ENCODE measurements at places on chromosomes 7 and 10.
A peak's percentile ranks its signal among the peaks of the same experiment; 100 is the strongest.

- DNase-seq: no peak
These were observed 173.7 kb upstream of the PRPS1L1 start for GRCh38 chr7:18201350-18201749.

- no peak for DNase-seq
These were observed 144.1 kb downstream of the NOC3L start for GRCh38 chr10:94218493-94219183.

- no peak for DNase-seq
These were observed 3.3 kb downstream of the ZMIZ1 start for GRCh38 chr10:79072041-79072441.

DNA sequence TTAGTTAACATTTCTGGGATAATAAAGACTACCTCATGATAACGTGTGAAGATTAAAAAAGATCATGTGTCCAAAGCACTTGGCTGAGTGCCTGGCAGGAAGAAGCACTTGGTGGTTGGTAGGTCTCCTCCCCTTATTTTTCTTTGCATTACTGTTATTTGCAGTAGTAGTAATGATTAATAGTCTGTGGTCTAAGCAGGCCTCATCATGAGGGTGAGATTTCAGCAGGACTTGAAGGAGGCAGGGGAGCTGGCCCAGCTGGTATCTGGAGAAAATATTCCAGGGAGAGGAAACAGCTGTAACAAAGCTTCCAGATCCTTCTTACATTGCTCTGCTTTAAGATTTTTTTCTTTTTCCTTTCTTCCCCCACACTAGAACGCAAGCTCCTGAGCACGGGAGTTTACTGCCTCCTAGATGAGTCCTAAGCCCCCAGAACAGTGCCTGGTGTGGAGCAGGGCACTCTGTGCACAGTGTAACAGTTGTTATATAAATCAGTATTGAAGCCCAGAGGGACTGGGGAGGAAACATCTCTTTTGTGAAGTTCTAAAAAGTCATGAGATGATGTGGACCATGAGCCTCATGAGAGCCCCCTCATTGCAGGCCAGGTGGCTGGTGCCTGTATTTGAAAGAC is 31.1 kb upstream of the RHEB start:
- no peak for DNase-seq

DNA sequence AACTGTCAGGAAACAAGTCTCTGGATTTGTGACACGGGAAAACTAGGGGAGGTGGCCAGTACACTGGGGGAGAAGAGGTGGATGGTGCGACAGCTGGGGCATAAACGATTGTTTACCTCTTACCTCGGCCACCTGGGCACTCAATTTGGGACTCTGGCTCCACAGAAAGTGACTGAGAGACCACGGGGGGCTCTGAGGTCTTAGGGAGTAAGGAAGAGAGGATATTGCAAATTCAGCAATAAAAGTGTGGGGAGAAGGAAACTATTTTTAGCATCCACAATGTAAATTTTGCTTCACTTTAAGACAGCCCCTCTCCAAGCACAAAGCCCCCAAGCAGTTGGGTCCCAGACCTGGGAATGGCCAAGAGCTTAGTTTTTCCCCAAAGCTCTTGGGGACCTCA is 440.5 kb downstream of the GRID1 start:
- DNase-seq: no peak

- no peak for DNase-seq
These were observed 218.8 kb upstream of the CELF2 start for GRCh38 chr10:10798864-10799192.

DNA sequence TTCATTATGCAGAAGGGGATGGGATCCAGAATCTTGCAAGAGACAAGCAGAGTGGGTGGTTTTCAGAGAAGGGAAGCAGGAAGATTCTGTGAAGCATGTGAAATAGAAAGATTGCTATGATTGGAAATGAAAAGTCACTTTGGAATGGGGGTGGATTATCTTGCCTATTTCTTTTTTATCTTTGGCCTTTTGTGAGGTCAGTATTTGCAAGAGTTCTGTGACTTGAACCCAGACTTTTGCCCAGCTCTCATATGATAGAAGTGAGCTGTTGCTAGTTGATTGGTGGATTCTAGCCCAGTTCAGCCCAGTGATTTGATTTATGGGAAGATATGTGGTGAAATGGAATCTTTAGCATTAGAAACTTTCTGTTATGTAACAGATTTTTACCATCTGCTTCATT is 17.1 kb downstream of the ENTPD7 start:
- no peak for DNase-seq

DNA sequence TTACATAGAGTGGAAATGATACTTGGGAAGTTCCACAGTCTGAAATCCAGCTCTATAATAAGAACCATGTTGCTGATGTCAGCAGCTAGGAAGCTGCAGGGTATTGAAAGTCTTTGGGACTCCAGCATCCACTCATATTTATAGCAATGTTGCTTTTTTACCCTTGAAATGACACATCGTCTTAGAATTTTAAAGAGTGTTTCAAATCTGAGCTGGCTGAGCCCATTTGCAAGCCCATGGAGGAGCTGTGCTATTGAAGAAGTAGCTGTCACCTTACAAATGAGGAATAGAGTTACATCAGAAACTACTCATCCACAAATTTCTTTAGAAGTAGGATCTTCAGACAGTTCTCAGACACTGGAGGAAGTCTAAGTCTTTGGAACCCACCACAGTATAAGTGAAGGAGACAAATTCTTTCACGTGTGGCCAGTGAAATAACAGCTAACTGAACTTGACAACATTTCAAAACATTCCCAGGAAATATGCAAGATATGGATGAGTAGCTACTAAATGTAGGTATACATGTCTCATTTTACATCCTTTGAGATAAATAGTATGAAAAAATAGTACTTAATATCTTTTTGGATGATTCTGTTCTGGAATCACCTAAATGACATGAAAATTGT is 203.6 kb downstream of the ZNF365 start:
- DNase-seq: no peak

DNA sequence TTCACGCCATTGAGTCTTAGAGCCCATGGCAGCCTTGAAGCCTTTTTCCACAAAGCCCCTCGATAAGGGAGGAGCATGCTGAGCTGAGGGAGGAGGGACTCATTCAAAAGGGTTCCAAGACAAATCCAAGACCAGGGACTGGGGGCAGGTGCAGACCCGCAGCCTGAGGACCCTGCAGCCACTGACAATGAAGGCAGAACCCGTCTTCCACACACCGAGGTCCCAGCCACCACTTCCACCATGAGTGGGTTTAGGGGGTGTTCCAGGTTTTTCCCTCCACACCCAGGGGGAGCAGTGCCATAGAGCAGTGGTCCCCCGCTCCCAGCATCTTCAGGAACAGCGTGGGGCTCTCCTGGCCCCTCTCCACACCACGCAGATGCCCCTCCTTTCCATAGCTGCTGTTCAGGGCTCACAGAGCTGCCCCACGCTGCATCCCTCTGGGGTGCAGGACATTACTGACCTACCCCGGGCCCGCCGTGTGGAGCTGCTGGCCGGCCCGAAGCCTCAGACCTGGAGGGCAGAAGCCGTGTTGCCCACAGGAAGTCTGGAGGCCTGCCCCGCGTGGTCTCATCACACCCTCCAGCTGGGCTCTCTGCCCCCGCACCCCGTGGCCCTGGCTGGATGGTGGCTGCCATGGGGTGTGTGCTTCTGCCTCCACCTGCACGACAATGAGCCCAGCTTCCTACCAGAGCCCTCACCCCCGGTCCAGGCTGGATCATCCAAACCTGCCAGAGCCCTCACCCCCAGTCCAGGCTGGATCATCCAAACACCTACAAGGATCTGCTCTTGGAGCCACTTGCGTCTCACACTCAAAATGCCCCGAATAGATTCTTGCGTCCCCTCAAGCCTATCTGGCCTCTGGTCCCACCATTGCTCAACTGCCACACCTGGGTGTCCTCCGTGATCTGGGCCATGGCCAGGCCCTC is 220.0 kb upstream of the TCERG1L start:
- DNase-seq: no peak

GRCh38 chr7:135600226-135600625 is 42.5 kb downstream of the NUP205 start:
- no peak for DNase-seq

DNA sequence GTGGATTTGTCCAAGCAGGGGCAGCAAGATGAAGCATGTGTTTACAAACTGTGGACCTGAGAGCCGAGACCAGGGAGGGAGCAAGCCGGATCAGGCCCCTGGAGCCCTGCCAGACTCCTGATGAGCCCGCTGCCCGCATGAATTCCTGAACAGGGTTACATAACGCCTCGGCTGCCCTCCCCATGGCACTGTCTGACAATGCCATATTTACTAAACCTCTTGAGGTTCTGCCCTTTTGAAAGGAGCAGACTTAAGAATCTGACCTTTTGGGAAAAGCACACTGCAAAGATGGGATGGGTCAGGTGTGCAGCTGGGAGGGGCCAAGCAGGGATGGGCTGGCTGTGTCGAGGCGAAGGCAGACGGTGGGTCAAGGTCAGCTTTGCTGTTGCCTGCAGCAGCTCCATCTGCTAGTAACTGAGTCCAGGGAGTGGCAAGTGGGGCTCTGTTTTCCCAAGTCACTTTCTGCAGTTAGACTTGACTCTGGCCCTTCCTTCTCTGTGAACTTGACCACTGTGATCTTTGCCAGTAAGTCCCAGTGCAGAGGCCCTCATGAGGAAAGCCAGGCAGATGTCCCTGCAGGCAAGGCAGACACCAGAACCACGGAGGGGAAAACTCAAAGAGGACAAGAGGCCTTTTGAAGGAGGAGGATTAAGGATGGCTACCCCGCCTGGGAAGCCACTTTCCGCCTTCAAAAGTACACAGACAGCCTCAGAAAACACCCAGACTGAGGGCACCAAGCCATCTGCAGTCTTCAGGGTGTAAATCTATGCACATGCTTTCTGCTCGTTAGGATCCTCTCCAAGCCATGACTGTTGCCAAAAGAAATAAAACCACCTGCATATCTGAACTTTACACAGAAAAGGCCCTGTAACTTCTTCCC is 175.8 kb downstream of the TNS3 start:
- no peak for DNase-seq

DNA sequence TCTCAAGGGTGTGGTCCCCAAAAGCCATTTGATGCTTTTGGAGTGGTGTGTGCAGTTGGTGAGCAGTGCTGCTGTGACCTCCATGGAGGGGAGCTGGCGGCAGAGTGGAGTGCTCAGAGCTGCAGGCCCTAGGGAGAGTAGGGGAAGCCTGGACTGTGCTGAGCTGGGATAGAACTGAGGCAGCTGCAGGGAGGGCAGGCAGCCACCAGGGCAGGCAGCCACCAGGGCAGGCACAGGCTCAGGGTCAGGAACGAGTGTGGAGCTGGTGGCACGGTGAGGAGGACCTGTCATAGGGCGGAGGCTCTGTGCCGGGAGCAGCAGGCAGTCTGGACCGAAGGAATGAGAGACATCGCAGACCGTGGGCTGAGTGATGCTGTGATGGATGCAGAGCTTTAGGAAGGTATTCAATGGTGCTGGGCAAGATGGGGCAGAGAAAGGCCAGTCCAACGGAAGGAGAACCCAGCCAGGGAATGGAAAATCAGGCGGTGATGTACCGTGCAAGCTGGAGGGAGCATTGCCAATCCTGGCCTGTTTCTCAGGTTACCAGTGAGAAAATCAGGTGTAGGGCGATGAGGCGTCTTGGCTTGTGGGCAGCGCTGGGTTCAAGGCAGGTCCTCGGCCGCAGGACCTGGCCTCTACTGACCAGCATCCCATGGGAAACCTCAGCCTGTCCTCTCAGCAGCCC is 152.6 kb downstream of the CAMK1D start:
- peak; percentile 12 for DNase-seq

DNA sequence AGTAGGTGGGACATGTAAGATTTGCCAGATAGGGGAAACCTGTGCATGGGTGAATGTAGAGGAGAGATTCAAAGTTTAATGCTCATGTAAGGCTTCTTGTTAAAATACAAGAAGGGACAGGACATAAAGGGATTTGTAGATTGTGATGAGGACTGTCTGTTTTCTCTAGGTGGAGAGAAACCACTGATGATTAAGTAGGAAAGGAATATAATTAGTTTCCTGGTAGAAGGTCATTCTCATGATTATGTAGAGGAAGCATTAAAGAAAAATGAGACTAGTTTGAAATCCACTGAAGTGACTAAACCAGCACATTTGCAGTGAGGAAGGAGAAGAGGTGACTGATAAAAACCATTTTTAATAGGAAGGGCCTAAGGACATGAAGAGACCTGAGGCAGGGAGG is 19.6 kb upstream of the MACC1 start:
- DNase-seq: no peak

GRCh38 chr10:73894245-73894971 is 16.5 kb upstream of the PLAU start:
- no peak for DNase-seq

DNA sequence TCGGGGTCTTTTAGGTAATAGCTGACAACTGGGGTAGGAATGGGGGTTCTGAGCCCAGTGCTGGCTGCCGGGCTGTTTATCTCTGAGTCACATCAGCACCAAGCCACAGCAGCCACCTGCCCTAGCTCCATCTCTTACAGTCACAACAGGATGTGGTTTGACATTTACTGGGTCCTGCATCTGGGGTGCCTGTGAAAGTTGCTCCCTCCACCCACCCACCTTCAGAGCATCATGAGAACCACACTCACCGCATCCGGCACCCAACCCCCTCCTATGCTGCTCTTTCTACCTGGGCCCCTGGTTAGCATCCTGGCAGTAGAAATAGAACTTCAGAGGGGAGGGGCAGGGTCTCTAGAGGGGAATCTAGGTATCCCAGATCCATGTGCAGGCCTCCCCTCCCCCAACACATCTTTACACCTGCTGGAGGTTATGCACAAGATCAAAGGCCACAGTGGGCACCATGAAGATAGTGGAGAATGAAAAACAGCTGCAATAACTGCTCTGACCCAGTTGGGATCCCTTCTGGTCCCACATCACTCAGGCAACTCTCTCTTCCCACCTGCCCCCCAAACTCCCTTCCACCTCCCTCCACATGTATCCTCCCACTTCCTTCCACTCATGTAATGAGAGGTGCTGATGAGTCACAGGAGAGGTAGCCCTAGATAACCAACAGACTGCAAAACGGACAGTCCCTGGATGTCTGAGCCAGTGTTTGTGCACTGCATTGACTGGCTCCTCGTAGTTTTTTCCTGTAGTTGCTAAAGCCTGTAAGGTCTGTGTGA is 38.2 kb downstream of the PRSS2 start:
- DNase-seq: peak; percentile 88

DNA sequence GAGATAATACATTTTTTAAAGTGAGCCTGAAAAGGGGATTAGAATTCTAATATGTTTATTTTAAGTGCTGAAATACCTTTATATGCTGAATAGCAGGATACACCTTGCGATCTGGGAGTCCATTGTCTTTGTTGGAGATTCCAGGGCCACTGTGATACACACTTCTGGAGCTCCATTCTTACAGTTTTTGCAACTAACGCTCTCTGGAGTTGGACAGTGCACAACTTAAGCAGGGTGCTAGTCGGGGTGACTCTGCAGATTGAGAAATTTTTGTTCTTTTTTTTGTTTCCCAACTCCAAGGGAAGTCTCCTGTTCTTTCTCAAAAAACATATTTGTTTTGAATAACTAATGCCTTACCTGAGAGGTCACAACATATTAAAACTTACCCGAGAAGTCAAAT is 23.7 kb upstream of the POU6F2 start:
- no peak for DNase-seq

GRCh38 chr10:128166151-128166550 is 39.9 kb upstream of the MKI67 start:
- DNase-seq: no peak

GRCh38 chr7:69963393-69963792 is 365.1 kb downstream of the AUTS2 start:
- no peak for DNase-seq

- peak; percentile 46 for DNase-seq
These were observed 21.6 kb downstream of the NT5C3A start for GRCh38 chr7:33040803-33041516.
